ENCODE measurements at places on chromosomes 5 and 9. TPM values are rescaled to one million over a fixed set of nuclear protein-coding genes. Genes with fewer than 3 reads are reported as not detected.

CAMLG gene
- 44.4 TPM for total RNA-seq

PCDHGA12 gene
- 5.7 TPM for total RNA-seq

UGT3A2 gene
- 5.4 TPM for total RNA-seq

MIER3 gene
- 32.5 TPM for total RNA-seq

FASTKD3 gene
- total RNA-seq: 7.3 TPM

MYORG gene
- 13.6 TPM for total RNA-seq

NME5 gene
- total RNA-seq: not detected

ARID3C gene
- total RNA-seq: 0.34 TPM

GCNT4 gene
- 4.2 TPM for total RNA-seq

EPB41L4A gene
- 9.1 TPM for total RNA-seq

FIBCD1 gene
- total RNA-seq: 0.42 TPM

PRLR gene
- total RNA-seq: 6.1 TPM

RAB24 gene
- total RNA-seq: 85.8 TPM

SV2C gene
- 0.04 TPM for total RNA-seq

MUSK gene
- 0.23 TPM for total RNA-seq

ALDH1A1 gene
- 8.8 TPM for total RNA-seq

GABRA1 gene
- total RNA-seq: not detected

CCDC152 gene
- 0.07 TPM for total RNA-seq

FAM78A gene
- 1.7 TPM for total RNA-seq

TLX3 gene
- total RNA-seq: not detected

TMEM252 gene
- total RNA-seq: not detected

RPP25L gene
- total RNA-seq: 39.0 TPM

HARS2 gene
- 30.5 TPM for total RNA-seq

BSPRY gene
- total RNA-seq: 45.6 TPM

CFAP90 gene
- not detected for total RNA-seq

TUSC1 gene
- 23.7 TPM for total RNA-seq

HTR1A gene
- total RNA-seq: not detected

TAS2R1 gene
- total RNA-seq: not detected

PDCD1LG2 gene
- not detected for total RNA-seq

PAEP gene
- not detected for total RNA-seq

KCNV2 gene
- not detected for total RNA-seq

WDR31 gene
- total RNA-seq: 1.9 TPM
